Stimulated activated CD8-positive, alpha-beta memory T cell treated with anti-CD3 and anti-CD28 coated beads, Interleukin-7, amount 100 ng/mL, for 1 hour (primary cell): ENCODE measurements at places on chromosomes 13 and 19.

DNA sequence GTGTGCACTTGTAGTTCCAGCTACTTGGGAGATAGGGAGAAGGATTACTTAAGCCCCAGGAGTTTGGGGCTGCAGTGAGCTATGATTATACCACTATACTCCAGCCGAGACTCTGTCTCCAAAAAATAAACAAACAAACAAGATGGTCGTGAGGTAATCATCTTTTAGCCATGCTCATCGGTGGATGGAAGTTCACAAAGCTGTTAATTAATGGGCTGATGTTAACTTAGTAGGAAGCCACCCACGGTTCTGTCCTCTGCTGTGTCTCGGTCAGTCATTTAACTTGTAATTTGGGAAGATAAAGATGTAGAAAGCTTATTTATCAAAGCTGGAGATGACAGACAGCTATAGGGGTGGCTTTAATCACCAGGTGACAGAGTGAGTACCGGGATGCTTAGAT lies 64.9 kb downstream of the ARHGEF18 start:
- DNase-seq, result no peak

DNA sequence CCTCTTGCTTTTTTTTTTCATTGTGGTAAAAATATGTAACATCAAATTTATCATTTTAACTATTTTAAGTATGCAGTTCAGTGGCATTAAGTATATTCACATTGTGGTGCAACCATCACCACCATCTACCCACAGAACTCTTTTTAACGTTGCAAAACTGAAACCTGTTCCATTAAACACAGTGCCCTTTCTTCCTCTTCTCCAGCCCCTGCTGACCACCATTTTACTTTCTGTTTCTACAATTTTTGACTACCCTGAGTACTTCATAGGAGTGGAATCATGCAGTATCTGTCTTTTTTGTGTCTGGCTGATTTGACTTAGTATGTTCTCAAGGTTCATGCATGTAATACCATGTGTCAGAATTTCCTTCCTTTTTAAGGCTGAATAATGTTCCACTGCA lies 153.1 kb downstream of the FGF9 start:
- DNase-seq, result no peak

DNA sequence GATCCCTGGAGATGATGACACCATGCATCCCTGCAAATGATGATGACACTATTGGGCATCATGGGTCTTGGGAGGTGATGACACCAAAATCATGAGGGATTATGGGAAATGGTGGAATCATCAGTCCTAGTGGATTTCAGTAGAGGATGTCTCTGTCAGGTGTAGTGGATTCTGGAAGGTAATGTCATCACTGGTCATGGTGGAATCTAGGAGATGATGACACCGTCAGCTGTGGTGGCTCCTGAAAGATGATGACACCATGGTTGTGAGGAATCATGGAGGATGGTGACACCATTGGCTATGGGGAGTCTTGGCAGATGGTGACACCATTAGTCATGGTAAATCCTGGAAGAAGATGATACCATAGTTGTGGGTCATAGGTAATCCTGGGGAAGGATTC lies 11.9 kb downstream of the SHISA7 start:
- DNase-seq, result no peak

DNA sequence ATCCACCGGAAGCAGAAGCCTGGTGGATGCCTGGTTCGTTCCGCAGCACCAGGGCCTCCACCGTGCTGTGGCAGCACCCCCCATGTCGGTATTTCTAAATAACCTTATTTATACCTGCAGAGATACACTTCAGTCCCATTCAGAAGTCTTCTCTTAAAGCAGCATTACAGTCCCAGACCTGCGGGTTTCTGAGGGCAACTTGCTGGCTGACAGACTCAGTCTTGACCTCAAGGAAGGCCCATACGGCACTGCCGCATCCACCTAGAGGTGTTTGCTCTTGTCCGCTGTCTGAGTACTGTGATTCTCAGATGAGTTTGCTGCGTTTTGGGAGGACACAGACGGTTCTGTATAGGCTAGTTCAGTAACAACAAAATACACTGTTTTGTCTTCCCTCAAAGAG lies 16.9 kb upstream of the TEX29 start:
- DNase-seq, result no peak

DNA sequence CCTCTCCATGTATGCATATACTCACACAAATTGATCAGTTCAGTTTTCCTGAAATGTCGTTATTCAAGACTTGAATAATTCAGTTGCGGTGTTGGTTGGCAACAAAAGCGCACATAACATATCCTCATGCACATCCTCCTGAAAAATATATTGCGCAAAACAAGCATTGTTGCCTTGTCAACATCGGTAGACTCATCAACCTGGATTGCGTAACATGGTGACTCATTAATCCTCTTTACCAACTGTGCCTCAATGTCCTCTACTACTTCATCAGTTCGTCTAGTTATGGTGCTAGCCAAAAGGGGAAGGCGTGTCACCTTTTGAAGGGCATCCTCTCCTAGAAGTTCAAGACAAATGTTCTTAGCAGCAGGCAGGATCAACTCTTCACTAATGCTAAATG lies 357.7 kb downstream of the LMO7 start:
- no peak for DNase-seq

GRCh38 chr13:43484432-43485225 lies 302.1 kb downstream of the ENOX1 start:
- no peak for DNase-seq

- no peak for DNase-seq
Observed at GRCh38 chr13:33236021-33236420, 49.5 kb downstream of the STARD13 start.

DNA sequence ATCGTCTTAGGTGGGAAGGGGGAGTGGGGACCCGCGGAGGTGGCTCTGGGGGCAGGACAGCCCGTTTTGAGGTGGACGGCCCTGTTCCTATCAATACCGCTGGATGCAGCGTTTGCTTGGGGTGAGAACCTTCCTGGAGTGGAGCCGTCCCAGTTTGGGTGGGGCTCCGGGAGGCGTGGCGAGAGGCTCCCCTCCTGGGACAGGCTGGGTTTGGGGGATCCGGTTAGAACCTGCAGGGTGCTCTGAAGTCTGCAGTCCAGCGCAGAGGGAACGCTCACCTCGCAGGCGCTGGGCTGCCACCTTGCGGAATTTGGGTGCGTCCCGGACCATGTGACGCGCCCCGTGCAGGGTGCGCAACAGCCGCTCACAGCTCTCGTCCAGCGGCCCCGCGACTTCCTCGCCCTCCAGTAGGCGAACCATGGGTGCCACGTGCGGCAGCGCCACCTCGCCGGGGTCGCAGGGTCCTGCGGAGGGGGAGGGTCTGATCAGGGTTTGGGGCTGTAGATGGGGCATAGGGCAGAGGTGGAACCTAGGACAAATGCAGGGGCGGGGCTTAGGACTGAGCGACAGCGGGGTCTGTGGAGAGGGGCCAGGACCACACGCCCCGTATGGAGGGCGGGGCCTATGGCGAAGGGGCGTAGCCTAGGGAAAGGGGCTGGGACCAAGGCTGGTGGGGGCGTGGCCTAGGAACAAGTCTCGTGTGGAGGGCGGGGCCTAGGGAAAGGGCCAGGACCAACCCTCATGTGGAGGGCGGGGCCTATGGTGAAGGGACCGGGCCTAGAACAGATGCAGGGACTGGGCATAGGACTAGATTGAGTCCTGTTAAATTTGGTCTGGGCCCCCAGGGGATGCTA lies 13.8 kb downstream of the SH2D3A start:
- DNase-seq, result no peak

GRCh38 chr19:10431943-10432735 lies 11.8 kb downstream of the PDE4A start:
- no peak for DNase-seq

DNA sequence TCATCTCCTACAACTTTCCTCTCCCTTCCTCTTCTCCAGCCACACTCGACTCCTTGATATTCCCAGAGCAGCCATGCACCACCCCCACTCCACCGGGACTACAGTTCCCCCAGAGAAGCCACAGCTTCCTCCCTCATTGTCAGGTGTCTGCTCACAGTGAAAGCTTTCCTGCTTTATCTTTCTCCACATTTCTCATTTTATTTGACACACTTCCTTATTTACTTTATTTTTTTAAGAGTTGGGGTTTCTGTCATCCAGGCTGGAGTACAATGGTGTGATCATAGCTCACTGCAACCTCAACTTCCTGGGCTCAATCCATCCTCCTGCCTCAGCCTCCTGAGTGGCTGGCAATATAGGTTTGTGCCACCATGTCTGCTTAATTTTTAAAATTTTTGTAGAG lies 464.6 kb downstream of the MYO16 start:
- DNase-seq, result no peak

- DNase-seq, result no peak
Observed at GRCh38 chr13:111893071-111893606, 173.8 kb upstream of the SOX1 start.

- no peak for DNase-seq
Observed at GRCh38 chr13:51006067-51006845, 96.7 kb downstream of the RNASEH2B start.

DNA sequence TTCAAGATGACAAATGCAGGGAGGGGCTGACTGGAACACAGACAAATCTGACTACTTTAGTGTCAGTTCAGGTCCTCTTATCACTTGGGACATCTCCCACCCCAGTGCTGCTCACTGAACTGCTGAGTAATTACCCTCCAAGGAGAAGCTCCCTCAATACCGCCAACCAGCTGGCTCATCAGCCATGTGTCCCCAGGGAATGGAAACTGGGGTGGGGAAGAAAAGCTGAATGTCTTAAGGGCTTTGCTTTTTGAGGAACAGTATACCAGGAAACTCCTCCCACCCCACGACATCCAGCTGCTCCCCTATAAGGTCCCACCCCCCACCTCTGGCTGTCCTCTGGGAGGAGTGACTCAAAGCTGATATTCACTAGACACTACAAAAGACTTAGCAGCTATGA lies 2.0 kb downstream of the ZNF823 start:
- DNase-seq, result no peak

GRCh38 chr19:17183271-17183761 lies 31.8 kb upstream of the USE1 start:
- DNase-seq, result no peak

DNA sequence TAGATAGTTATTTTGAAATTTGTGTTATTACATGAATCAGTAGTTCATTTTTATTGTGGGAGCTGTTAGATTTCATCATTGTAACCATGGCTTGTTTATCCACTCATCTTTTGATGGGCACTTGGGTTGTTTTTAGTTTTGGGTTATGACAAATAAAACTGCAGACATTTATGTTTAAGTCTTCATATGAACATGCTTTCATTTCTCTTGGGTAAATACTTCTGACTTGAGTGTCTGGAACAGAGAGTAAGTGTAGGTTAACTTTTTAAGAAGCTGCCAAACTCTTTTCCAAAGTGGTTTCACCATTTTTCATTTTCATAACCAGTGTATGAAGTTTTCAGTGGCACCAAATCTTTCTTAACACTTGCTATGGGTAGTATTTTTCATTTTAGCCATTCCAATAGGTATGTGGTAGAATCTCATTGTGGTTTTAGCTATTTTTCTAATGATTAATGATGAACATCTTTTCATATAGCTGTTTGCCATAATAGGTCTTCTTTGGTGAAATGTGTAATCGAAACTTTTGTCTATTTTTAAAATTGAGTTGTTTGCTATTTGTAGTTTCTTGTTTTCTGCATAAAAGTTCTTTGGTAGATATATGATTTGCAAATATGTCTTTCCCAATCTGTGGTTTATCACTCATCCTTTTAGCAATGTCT lies 17.9 kb downstream of the SLAIN1 start:
- no peak for DNase-seq

- DNase-seq, result no peak
Observed at GRCh38 chr19:16652854-16653253, 7.1 kb downstream of the SMIM7 start.

DNA sequence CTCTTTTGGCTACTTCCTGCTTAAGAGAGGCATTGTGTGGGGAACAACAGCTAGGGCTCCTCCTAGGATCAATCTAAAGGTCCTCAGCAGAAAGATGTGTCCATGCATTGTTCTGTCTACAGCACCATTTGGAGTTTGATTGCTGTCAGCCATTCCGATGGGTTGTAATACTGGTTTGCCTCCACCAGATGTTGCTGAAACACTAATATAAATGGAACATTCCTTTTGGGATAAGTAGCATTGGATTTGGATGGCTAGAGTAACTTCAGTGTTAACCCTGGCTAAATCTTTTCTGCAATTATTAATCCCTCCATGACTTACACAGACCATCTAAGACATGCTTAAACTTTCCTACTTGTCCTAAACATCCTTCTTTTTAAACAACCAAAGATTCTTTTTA lies 104.2 kb downstream of the TDRD3 start:
- DNase-seq, result no peak

DNA sequence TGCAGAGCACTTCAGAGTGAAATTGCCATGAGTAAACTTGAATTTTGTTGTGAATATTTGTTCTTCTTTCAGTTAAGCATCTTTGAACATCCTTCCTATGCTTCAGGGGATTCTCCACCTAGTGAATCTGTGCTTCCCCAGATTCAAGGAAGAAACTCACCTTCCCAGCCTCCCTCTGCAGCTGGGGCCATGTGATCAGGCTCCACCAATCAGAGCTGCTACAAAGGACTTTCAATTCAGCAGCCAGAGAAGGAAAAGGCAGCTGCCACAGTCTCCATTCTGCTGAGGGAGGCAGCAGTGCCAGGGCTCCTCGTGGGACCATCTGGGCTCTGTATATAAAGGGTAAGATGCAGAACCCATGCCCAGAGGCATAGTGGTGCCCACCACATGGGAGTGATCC lies 89.7 kb upstream of the SIAH3 start:
- no peak for DNase-seq

GRCh38 chr13:39100996-39101738 lies 62.9 kb downstream of the NHLRC3 start:
- no peak for DNase-seq

GRCh38 chr19:18490728-18491127 lies 31.1 kb downstream of the ELL start:
- DNase-seq, result no peak

- DNase-seq, result peak; percentile 61
Observed at GRCh38 chr19:56120371-56121179, 520 bp downstream of the ZNF787 start.

DNA sequence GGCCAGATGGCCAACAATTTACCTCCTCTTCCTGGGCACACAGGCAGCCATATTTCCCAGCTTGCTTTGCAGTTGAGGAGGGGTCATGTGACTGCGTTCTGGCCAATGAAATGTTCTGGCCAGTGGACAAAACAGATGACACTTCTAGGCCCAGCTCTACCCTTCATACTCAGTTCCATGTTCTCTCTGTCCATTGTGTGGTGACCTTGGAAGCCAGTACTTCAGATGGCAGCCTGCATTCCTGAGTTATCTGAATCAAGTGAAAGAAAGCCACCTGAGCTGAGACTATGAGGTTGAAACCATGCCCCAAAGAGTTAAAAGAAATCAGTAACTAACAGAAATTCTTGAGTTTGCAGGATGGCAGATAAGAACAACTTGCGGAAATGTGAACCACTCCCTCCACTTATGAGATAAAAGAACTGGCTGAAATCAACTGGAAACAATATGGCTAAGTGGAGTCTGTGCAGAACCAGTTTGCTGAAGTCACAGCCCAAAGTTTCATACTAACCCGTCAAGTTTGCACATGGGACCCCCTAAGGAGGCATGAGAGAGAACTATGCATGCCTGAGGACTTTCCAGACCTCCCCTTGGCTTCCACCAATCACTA lies 8.1 kb downstream of the FAM187B start:
- no peak for DNase-seq

DNA sequence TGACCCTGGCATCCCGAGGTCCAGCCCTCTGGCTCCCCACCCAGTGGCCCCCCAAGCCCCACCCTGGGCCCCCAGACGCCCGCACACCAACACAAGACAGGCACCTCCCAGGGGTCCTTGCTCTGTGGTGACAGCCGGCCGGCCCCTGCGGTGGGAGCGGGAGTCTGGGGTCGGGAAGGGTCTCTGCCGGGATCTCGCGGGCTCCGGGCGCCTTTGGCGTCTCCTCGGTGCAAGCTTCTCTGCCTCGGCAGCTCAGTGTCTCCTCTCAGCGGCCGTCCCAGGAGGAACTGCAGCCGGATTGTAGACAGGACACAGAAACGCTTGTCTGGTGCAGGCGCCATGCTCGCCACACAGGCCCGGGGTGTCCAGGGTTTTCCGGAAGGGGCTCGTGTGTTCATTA lies 43.7 kb downstream of the TMEM255B start:
- DNase-seq, result no peak
